Activated naive CD4-positive, alpha-beta T cell treated with anti-CD3 and anti-CD28 coated beads, Interleukin-2, amount 10 ng/mL, durations not matched to agents 5 hours and 36 hours (primary cell): ENCODE measurements at places on chromosomes 13 and 19. TPM values are rescaled to one million over a fixed set of nuclear protein-coding genes. Genes with fewer than 3 reads are reported as not detected.

Gene ZNF837
- 1.8 TPM for total RNA-seq

Gene MBD3L5
- not detected for total RNA-seq

Gene FBXO17
- not detected for total RNA-seq

Gene ZNF91
- 80.0 TPM for total RNA-seq

Gene CYP2F1
- total RNA-seq: not detected

Gene PBX4
- 27.4 TPM for total RNA-seq

Gene OR4F17
- not detected for total RNA-seq

Gene KLK12
- not detected for total RNA-seq

Gene BRCA2
- 17.7 TPM for total RNA-seq

Gene C1QTNF9
- total RNA-seq: not detected

Gene PLA2G4C
- 5.5 TPM for total RNA-seq

Gene KANK3
- 9.1 TPM for total RNA-seq

Gene MCEMP1
- not detected for total RNA-seq

Gene FFAR1
- not detected for total RNA-seq

Gene ZNF649
- total RNA-seq: 13.2 TPM

Gene ZNF99
- total RNA-seq: not detected

Gene ZNF506
- 29.6 TPM for total RNA-seq

Gene GAPDHS
- total RNA-seq: not detected

Gene YJEFN3
- total RNA-seq: 10.5 TPM

Gene COL4A2
- total RNA-seq: not detected

Gene TMEM255B
- total RNA-seq: 1.0 TPM

Gene CYP2A6
- total RNA-seq: not detected

Gene ADAMTSL5
- 8.1 TPM for total RNA-seq

Gene GPR12
- not detected for total RNA-seq

Gene FLT1
- total RNA-seq: 1.4 TPM

Gene IGFL3
- total RNA-seq: not detected

Gene SKA3
- total RNA-seq: 31.0 TPM

Gene CLEC17A
- not detected for total RNA-seq

Gene SOX1
- total RNA-seq: not detected

Gene CEACAM8
- total RNA-seq: not detected
